ENCODE measurements at places on chromosomes 1 and 21.

DNA sequence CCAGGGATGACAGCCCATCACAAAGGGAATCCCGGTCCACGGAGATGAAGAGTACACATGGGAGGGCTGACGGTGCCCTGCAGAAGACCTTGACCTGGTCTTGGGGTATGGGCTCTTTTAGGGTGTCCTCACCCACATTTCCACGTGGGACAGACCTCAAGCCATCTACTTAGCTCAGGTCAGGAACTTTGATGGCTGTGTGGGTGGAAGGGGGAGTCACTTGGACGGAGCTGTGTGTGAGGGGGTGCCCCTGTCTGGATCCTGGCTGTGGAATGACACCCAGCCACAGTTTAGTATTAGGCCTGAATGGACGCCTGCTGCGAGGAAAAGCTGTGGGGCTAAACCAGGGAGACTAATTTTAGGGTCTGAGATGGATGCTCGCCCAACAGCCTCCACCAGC is 10.9 kb upstream of the MIXL1 start:
- no peak for DNase-seq

- DNase-seq = no peak
These were observed 114.8 kb upstream of the DPYD start for GRCh38 chr1:98035602-98036002.

DNA sequence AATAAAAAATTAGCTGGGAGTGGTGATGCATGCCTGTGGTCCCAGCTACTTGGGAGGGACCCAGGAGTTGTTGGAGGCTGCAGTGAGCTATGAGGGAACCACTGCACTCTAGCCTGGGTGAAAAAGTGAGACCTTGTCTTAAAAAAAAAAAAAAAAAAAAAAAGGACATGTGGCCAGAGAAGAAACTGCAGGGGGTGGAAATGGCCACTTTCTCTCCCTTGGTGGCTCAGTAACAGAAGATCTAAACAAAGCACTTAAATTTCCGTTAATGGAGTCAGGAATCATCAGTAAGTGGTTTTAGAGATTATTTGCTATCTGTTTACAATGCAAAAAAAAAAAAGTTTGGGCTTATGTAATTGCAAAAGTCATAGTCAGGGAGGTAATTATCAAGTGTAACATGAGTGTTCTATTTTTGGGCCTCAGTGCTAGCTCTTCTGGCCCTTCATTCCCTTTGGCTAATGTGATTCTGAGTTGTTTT is 19.3 kb upstream of the OPRD1 start:
- DNase-seq = no peak

DNA sequence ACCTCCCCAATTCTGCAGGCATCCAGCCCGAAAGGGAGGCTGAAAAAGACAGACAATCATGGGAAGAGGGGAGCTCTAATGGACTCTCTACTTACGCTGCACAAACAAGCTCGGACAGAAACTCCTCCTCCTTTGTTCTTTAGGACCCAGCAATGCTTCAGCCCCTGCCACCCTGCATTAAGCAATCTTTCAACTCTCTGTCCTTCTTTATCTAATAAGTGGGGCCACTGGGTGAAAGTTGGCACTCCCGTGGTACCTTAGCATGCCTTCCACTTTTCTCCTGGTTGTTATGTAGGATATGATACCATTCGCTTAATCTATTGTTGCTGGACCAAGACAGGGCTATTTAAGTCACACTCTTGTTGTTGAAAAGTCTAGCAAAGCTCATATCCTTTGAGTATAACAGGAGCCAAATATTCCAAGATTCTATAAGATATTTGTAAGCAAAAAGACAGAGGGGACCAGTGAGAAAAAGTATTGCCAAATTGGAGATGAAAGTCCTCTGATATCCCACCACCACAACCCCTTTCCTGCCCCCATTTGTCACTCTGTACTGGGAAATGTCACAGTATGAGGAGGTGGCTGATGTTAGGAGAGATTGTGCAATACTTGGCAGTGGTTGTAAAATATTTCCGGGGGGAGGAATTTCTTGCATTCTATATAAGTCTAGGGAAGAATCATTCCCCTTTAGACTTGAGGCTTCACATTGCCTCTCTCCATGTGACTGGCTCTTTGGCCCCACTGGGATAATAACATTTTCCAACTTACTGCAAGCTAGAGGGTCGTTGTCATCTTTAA is 137.3 kb upstream of the GJB5 start:
- DNase-seq = no peak

DNA sequence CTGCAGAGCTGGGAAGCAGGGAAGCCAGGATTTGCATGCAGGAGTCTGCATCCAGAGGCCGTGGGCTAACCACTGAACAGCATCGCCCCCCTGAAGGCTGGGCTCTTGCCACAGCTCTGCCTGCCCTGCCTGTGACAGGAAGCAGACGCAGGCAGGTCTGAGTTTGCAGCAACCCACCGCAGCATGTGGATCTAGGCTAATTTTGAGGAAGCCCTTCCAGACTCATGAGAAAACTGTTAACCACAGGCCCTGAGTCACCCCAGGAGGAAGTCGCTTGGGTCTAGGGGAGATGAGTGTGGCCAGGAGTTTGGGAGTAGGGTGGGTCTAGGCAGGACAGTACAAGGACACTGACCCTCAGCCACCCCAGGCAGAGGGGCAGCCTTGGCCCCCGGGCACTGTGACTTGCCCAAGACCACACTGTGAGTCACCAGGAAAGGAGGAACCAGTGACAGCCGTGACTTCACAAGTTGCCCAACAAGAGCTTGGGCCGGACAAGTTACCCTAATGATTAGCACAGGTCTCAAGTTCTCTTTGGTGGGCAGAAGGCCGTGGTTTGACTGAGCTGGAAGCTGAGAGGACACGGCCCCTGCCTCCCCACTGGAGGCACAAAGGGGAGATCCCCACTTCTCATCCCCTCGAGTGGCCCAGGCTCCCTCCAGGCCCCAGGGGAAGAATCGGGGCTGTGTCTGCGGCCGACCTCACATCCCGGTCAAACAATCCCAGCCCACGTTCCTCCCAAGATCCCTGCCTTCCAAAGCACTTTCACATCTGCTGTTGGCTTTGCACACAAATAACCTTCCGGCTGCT is 826 bp downstream of the LAPTM5 start:
- no peak for DNase-seq

DNA sequence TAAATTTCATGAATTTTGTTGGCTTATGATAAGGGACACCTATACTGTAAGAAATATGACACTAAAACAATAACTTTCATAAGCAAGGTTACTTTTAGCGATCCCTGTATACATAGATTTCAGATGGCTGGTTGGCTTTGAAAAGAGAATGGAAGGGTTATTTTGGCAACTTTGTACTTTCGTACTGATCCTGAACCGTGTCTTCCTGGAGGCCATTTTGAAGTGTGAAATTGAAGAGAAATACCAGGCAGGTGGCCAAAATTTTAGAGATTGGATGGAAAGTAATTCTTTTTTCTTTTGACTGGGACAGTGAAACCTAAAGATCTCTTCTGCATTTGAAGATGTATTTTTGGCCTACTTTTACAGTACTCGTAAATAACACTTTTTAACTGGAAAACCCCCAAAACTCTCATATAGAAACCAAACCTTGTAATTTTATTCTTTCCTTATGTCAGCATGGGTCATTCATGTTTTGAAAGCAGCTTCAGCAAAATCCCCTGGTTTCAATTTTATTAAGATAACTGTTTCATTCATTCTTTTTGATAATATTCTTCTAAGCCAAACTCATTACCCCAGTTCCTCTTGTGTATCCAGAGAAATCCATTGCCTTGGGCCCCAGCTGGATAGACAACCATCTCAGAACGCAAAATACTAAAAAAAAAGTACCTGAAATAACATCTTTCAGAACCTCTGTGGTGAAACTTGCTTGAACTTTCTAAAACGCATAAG is 38.4 kb upstream of the ZNF281 start:
- no peak for DNase-seq

DNA sequence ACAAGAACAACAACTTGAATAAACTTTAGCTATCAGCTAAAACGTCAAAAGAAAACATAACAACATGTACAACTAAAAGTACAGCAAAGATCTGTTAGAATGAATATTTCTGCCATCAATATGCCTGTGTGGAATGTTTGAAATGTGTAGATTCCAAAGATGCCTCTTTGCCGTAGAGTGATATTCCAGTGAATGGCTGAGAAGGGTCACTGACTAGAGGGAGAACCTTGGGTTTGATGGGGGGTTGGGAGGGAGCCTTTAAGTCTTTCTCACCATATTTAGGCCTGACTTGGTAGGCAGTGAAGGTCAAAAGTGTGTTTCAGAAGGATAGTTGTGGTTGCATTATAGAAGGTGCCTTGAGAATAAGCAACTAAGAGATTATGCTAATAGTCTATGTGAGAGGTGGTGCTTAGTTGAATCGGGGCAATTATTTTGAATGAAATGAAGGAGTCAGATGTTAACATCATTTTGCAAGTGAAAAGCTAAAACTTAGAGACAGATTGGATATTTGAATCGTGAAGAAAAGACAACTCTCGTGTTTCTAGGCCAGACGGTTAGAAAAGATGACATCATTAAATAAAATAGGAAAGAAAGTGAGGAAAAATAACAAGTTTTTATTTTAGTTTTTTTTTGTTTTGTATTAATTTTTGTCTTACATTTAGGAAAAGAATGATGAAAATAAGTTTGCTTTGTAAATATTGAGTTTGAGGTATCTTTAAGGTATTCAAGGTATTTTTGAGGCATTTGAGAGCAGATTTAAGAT is 53.8 kb downstream of the PLA2G4A start:
- DNase-seq = no peak

DNA sequence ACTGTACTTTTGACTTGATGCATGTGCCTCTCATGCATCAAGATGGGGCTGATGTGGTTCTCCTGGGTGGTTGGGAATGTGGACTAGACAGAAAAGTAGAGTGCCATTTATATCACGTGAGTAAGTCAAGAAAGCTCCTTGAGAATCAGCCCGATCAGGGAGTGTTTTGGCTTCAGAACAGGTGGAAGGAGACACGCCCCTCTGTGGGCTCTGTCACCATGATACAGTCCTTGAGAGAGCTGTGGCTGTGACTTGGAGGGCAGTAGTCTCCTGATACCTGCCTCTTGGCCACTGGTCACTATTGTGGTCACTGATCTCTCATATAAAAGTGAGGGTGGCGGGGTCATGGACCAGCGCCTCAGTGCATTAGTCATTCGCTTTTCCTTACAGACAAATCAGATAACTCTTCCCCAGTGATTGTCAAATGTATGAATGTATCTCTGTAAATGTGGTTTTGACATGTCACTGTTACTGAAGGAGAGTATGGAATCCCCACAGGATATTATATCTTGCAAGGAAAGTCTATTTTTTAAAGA is 8.9 kb upstream of the C4BPB start:
- no peak for DNase-seq

DNA sequence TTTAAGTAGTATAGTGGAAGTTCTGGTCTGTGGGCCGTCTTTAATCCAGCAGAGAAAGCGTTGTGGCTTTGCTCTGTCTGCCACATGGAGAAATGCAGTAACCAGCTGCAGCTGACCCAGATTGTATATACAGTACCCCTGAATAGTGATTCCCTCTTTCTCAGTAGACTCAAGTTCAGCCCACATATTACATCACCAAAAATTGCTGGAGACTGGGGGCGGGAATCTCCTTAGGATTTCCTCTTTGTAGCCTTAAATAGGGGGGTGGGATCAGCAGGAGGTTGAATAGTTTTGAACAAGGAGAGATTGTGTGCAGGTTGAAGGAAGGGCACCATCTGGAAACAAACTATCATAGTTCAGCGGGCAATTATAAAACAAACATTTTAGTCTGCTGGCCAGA is at the start of gene ANGPTL1:
Gene ANGPTL1, minus strand, starts transcription at position 134 of the 400 bp plus-strand sequence. CDS start 5,301 bp downstream, outside the sequence.
- DNase-seq = no peak

GRCh38 chr1:26378088-26378878 is 5.7 kb upstream of the ZNF683 start:
- DNase-seq = no peak

GRCh38 chr1:212098310-212098709 is 62.8 kb downstream of the DTL start:
- DNase-seq = no peak

GRCh38 chr1:203675596-203676347 is 49.1 kb downstream of the ATP2B4 start:
- no peak for DNase-seq

DNA sequence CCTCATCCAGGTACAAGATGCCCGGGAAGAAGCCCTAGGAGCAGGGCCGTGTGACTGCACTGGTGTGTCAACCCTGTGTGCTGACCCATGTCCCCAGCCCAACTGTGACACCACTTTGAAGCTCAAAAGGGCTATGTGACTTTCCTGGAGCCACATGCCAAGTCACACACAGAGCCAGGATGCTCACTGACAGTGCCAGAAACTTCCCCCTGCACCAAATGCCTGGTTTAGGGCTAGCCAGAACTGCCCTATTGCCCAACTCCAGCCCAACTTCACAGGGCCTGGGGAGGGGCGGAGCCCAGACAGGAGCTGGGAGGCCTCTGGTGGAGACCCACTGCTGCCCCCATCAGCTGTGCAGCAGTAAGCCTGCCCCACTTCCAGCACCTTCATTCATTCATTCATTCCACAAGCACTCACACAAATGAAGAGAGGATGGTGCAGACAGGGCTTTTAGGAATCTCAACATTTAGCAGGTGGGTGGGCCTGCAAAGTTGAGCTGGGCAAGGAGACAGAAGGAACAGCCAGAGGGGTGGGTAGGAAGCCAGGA is 36.7 kb downstream of the KCNQ4 start:
- no peak for DNase-seq

DNA sequence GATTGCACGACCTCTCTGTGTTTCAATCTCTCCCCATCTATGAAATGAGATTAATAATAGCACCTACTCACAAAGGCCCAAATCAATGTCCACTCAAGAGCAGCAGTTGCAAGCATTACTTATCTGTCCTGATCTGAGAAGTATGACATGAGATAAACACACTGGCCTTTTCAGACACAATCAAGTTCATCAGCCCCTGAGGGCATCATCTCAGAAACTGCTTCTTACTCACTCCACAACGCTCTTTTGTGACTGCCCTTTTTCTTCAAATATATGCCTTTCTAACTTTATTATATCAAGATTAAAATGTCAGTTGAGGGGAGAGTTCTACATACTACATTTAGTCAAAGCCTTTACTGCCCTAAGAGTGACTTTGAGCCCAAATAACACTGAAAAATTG is 371.9 kb upstream of the SPAG17 start:
- DNase-seq = no peak
